ENCODE measurements at places on chromosomes 16 and 17.

- no peak for DNase-seq
These were observed 123.5 kb downstream of the PRKCA start for GRCh38 chr17:66425756-66426396.

DNA sequence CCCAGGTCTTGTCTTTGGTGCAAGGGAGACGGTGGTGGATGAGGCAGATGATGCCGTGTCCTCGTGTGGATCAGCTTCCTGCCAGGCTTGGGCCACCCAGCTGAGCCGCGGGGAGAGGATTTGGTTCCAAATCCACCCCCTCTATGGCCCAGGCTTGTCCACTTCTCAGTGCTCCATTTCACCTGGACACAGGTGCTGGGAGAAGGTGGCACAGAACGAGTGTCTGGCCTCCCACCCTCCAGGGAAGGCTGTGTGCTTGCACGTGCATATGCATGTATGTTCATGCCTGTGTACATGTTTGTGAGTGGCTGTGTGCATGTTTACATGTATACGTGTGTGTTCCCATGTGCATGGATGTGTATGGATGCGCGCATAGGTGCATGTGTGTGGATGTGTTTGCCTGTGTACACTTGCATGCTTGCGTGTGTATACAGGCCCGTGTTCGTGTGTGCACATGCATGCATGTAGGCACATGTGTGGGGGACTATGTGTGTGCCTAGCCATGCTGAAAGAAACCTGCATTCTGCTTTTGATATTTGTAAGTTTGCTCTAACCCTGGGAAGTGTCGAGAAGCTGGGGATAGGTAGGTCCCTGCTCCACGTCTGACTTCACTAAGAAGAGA lies 196.3 kb downstream of the IRF8 start:
- no peak for DNase-seq

DNA sequence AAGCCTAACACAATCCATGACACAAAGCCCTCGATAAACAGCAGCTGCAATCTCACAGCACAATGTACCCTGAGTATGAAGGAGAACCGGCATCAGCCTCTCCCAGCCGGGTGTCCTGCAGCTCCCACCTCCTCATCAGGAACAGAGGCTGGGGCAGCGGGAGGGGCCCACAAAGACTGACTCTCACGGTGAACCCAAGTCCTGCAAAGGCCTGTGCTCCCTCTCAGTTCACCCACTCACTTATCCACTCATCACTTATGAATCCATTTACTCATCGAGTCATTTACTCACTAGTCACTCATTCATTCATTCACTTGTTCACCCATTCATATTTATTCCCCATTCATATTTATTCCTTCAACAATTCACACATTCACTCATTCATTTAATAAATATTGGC lies 11.6 kb downstream of the ZNF423 start:
- no peak for DNase-seq

DNA sequence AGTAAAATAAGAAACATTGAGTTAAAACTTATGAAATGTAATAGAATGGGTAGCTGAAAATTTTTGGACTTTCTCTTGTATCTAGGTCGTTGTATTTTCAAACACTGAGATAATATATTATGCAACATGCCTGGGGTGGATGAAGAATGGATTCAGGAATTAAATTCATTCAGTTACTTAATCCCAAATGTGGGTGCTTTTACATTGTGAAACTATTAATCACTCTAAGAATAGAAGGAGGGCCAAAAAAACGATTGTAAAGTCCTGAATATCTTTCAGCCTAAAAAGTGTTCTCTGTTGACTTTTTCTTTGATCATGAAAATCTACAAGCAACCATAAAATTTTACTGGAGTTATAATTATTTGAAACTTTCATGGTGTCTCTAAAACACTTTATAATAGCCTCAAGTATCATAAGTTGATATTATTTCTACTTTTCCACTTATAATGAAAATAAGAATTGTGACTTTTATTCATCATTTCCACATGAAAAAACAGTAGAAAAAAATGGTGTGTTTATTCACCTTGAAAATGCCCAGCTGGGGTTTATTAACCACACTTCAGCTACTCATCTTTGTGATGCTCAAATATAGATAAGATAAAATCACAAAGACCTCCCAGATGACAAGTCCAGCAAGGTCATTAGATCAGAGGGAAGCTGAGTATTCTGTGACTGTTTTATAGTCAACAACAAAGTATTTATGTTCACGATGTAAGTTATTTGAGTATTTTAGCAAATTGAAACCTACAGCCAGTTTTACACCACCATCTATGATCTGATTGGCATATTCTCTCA lies 619.9 kb upstream of the SOX9 start:
- no peak for DNase-seq

DNA sequence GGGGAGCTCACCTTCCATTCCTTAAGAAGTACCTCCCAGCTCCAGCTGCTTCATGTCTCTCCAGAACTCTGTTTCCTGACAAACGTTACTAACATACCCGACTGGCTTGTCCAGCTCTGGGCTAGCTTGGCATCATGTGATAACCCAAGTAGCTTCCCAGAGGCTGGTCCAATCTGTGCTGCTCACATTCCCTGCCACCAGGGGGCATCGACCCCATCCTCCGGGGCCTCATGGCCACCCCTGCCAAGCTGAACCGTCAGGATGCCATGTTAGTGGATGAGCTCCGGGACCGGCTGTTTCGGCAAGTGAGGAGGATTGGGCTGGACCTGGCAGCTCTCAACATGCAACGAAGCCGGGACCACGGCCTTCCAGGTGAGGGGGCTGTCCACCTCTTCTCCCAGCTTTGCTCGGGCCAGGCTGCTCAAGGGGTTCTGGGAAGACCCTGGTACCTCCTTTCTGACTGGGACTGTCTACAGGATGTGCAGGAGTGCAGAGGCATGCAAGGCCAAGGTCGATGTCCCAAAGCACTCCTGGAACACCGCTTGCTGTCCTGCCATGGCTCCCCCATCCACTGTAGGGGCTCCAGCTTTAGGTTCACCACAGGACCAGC lies 7.6 kb downstream of the EPX start:
- peak; percentile 67 for DNase-seq

Measured in foreskin melanocyte (primary cell).